ENCODE measurements at places on chromosomes 1 and 21. TPM values are rescaled to one million over a fixed set of nuclear protein-coding genes. Genes with fewer than 3 reads are reported as not detected.

DNA sequence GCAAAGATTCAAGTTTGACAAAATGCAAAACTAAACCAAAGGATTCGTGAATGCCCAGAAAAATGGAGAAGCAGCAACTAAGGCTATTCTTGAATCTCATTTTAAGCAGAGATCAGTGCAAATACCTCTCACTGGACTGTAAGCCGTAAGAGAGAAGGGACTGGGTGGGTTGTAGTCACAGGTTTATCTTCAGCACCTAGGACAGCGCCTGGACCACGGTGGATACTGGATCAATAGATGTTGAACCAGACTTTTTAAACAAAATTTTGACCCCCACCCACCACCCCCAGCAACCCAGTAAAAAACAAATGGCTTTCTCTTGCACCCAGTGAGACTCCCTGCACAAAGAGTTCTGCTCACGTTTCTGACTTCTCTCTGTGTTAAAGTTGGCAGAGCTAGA is 347.1 kb downstream of the AJAP1 start:
- no peak for DNase-seq

- no peak for DNase-seq
Observed at GRCh38 chr1:214823311-214824117, 220.5 kb downstream of the CENPF start.

DNA sequence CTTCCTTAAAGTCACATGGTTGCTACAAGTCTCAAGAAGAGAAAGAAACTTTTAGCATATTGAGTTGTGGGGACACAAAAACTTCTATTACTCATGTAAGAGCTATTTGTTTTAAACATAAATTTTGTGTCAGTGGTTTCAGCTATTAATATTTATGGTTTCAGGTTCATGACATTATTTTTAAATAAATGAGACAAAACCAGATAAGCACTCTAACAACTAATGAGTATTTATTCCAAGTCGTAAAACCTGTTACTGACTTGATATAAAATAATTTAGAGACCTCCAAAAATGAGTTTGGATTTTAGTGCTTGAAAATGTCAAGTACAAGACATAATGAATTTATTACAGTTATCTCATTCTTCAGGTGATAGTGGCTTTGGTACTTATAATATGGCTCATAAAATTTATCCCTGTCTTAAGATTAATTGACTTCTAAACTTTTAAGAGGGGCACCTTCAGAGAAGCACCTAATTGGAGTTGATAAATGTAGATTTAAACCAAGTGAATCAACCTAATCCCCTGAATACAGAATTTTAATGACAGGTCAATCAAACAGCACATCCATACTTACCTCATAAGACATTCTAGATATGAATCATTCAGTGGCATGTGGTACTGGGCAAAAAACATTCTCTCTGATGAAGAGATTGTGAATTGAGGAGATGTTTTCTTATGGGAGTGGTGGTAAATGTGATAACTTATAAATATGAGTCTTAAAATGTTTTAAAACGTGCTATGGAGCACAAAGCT is 167.7 kb upstream of the PTGFR start:
- DNase-seq: no peak

The RHCE gene
- 1.0 TPM for total RNA-seq

The RNASEL gene
- 2.7 TPM for total RNA-seq

The EVA1C gene
- 13.6 TPM for total RNA-seq

Data from left ventricle myocardium superior (tissue), 1 donor.